ENCODE measurements at places on chromosomes 3 and 15.

- DNase-seq, result no peak
Observed at GRCh38 chr15:40498418-40498817, 27.6 kb downstream of the CHST14 start.

DNA sequence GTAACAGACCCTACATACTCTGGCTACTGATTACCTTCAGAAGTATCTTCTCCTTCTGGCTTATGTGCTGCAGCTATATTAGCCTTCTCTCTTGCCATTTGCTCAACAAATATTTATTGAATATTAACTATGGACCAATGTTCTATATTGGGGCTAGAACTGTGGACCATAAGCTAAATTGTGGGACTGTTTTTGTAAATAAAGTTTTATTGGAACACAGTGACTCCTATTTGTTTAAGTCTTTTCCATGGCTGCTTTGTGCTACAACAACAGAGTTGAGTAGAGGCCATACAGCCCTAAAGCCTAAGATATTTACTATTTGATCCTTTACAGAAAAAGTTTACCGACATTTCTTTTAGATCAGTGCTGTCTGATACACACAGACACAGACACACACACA is 20.3 kb upstream of the XIRP1 start:
- DNase-seq, result no peak

- DNase-seq, result no peak
Observed at GRCh38 chr3:128473180-128473519, 6.5 kb upstream of the DNAJB8 start.

DNA sequence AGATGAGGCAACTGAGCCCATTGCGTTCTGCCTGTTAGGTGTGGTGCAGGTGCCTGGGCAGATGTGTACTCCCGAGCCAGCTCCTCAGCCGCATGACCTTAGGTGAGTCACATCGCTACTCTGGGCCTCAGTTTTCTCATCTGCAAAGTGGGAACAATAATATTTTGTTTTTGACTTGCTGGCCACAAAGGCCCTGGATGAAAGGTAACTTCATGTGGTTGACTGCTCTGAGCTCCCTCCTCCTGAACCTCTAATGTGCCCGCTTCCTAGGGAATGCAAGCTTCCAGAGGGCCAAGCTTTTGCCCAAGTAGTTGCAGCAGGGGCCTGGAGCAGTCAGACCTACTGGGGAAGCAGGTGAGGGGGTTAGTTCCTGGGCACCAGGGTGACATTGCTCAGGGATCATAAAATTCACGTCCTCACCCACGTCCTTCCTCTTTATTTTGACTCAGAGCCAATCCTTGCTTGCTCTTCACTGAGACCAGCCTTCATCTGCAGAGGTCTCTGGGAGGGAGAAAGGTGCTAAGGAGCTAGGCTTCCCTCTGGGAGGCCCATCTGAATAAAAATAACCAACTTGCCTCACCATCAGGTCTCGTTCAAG is 149.0 kb upstream of the TLE3 start:
- no peak for DNase-seq

DNA sequence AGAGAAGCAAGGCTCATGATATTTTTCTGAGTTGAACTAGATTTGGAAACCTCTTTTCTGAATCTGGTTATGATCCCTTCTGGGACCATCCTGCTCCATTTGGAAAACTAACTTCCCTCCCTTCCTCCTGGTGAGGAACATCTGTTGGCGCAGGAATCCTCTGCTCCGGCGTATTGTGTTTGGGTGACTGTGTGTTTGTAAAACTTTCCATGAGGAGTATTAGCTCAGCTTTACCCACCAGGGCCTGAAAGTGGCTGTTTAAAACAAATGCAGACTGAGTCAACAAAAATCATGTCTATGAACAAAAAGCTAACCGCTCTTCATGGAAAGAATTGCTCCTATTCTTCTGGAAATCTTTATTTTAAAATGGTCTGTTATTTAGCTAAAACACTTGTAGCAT is 17.7 kb downstream of the STARD9 start:
- no peak for DNase-seq

DNA sequence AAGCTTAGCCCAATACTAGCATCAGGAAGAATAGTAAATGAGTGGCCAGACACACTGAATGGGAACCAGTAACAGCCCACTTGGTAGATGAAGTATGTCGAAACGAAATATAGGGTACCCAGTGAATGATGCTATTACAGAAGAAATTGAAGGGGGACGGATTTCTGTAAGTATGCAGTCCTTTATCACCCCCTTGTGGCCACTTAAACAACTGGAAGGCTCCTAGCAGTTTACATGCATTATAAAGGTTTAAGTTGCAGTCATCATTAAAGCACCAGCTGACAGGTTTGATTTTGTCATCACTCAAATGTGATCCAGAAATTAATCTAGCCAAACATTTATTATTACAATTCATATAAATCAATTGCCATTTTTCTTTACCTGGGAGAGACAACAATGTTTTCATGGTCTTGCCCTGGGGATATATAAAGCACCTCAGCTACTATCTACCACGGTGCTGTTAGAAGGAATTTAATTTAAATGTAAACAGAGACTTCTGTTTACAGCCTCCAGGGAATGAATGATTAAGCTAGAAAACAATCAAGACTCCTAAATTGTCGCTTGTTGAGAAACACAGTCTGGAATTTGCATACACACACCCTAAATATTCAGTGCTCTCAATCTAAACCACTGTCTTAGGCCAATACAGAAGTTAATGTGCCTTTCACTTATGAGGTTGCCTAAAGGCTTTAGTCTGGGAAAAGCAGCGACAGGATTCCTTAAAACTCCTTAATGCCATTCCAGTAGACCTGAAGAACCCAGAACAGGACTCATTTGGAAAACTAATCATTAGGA is 7.8 kb downstream of the EIF1B start:
- DNase-seq, result no peak

GRCh38 chr15:84955089-84955848 is 26.4 kb upstream of the PDE8A start:
- peak; percentile 2 for DNase-seq

GRCh38 chr15:68184616-68185480 is 20.3 kb downstream of the CALML4 start:
- no peak for DNase-seq

GRCh38 chr15:42121021-42121420 is 26.7 kb upstream of the PLA2G4D start:
- no peak for DNase-seq

DNA sequence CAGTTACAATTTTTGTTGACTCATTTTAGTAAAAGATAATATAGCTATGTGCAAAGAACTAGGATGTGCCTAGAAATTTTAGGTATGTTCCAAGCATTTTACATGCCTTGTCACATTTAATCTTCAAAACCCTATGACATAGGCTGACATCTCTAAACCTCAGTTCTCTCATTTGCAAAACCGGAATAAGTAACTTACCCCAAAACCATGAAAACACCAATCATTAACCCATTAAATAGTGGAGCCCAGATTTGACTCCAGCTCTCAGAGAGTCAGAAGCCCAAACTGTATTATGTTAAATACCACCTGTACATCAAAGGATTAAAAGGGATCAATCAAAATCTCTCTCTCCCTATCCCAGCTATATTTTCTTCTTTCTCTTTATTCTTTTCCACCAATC is 36.6 kb downstream of the GSK3B start:
- no peak for DNase-seq

DNA sequence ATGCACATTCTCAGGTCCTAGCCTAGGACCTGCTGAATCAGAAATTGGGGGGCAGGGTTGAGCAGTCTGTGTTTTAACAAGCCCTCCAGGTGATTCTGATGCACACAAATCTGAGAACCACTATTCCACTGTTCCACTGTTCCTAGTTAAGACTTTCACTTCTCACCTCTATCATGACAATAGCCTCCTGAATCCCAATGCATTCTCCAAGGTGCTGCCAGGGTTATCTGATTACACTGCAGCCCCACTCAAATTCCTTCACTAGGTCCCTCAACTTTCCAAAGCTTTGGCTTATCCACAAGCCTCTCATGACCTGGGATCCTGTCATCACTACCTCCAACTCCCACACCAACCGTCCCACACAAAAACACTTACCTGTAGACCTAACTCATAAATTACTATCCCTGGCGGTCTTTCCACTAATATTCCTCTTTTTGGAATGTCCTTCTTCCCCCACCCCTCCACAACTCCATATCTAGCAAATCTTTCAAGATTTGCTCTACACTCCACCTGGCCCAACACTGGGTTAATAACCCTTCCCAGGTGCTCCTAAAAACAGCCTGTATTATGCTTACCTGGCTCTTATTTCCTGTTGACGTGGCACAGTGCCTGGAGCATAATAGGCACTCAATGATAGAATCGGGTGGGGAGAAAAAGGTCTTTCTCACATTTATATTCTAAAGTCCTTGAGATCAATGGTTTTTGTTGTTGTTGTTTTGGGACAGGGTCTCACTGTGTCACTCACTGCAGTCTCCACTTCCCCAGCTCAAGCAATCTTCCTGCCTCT is 27.2 kb downstream of the TBL1XR1 start:
- DNase-seq, result no peak

- DNase-seq, result no peak
Observed at GRCh38 chr15:69997813-69998212, 99.9 kb downstream of the TLE3 start.

DNA sequence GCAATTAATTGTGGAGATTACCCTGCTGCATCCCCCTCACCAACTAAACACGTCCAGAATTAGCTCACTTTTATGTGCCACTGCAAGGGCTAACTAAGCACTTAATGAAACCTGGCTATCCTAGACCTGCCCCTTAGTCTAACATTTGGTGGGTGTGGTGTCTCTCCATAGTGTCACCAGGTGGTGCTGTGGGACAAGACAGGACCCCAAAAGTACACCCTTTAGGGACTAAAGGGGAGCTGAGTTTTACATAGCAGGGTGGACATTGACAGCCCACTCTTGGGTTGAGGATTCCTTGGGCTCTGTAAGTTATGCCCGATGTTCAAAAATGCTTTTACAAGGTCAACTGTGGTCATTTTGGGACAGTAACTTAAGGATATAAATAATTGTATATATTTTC is 5.7 kb downstream of the DUT start:
- no peak for DNase-seq

GRCh38 chr3:105322570-105323273 is 44.0 kb upstream of the ALCAM start:
- no peak for DNase-seq

GRCh38 chr3:7410782-7411181 is 549.9 kb downstream of the GRM7 start:
- no peak for DNase-seq

DNA sequence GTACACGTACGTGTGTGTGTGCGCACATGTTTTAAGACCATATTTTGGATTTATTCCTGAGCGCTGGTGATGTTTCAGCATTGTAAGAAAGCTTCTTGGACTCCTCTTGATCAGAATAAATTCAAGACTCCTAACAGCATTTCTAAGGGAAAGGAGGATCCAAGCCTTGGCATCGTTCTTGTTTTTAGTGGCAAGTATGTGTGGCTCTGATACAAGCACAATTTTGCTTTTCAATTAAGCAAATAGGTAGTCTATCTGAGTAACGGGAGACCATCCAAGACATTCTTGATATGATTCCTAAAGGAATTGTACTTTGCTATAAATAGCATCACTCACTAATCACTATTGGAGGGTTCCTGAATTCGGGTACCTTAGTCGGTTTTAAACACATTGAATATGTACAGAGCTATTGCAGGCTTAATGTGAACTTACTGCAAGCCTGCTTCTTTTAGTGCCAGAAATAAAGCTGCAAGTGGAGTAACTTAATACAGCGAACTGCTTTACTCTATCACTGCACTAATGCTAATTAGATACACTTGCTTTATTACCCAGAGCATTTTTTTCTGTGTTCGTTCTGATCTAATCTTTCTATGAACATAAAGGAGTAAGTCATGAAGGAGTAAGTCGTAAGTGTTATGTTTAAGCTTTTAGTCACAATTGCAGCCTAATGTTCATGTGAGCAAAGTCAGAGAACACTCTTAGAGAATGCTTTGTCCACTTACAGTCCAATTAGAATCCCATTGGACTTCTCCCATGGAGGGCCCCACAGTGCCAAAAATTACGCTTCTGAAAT is 186.3 kb downstream of the MCTP2 start:
- no peak for DNase-seq

DNA sequence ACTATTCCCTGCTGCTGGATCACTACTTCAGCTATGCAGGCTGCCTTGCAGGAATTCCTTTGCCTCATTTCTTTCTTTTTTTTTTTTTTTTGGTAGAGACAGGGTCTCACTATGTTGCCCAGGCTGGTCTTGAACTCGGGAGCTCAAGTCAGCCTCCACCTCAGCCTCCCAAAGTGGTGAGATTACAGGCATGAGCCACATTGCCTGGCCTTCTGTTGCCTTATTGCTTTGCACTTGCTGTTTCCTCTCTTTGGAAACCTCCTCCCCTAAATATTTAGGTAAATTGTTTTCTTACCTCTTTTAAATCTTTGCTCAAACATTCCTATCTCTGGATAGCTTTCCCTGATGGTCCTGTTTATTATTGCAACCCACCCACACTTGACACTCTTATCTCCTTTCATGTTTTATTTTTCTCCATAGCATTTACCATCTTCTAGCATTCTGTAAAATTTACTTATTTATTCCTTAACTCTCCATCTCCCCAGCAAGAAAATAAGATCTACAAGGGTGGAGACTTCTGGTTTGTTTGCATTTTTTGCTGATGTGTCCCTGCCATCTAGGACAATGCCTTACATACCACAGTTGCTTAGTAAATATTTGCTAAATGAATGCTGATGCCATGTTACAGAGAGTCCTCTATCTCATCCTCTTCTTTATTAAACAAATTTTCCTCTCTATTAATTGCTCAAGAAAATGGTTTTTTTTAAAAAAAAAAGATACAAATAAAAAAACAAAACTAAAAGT is 134.8 kb downstream of the P2RY1 start:
- no peak for DNase-seq

- no peak for DNase-seq
Observed at GRCh38 chr3:131795390-131796090, 239.3 kb downstream of the CPNE4 start.

DNA sequence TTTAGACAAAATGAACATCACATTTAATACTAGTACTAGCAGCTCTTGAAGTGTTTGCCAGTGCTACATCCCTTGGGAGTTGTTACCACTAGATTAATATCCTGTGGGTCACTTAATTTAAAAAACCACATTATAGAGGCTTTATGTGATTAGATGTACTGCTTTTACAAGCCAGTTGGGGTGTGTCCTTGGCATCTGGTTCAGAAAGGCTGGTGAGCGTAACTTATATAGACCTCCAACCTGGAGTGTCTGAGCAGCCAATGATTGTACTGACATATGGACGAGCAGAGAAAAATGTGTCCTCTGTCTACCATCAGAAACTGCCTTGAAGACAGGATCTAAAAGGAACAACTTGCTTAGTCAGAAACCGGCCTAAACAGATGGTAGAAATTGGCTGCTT is 306.2 kb upstream of the ATP11B start:
- DNase-seq, result no peak

DNA sequence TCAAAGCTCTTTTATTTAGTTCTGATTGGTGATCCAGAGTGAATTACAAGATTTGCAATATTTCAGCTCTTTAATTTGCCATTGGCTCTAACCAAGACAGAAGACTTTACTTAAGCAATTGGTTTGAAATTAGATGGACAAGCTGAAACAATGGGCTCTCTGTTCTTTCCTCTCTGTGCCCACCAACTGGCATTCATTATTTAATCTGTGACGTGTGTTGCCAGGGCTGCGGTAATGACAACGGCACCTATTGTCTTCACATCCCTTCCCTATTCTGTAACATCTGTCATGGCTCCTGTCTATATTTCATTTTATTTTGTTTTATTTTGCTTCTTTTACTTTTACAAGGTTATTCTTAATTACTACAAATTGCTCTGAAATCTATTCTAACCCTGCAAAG is 33.9 kb downstream of the PLD1 start:
- DNase-seq, result no peak

GRCh38 chr15:77001351-77001750 is 6.4 kb downstream of the PSTPIP1 start:
- DNase-seq, result no peak

GRCh38 chr15:64004587-64004986 is 41.7 kb downstream of the DAPK2 start:
- DNase-seq, result no peak

Data from stimulated activated CD8-positive, alpha-beta memory T cell treated with anti-CD3 and anti-CD28 coated beads, Interleukin-15, amount 100 ng/mL, for 4 hours (primary cell).